ENCODE measurements at places on chromosomes 2 and 18.

GRCh38 chr18:67794521-67794920 is 278.0 kb upstream of the DSEL start:
- no peak for DNase-seq

DNA sequence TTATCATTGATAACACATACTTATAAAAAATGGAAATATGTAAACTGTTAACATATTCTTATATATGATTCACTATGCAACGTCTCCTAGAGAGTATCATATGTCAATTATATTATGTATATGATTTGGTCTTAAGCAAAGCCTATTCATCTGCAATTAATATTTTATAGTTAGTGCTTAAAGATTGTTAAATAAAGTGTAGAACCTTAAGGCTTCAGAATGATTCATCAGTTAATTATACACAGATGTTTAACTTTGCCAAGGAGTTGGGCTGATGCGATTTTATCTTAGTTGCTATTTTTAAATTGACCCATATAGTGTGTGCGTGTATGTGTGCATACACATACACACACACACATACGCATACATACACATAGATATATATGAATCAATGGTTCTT is 323.1 kb downstream of the RBM43 start:
- DNase-seq = no peak

DNA sequence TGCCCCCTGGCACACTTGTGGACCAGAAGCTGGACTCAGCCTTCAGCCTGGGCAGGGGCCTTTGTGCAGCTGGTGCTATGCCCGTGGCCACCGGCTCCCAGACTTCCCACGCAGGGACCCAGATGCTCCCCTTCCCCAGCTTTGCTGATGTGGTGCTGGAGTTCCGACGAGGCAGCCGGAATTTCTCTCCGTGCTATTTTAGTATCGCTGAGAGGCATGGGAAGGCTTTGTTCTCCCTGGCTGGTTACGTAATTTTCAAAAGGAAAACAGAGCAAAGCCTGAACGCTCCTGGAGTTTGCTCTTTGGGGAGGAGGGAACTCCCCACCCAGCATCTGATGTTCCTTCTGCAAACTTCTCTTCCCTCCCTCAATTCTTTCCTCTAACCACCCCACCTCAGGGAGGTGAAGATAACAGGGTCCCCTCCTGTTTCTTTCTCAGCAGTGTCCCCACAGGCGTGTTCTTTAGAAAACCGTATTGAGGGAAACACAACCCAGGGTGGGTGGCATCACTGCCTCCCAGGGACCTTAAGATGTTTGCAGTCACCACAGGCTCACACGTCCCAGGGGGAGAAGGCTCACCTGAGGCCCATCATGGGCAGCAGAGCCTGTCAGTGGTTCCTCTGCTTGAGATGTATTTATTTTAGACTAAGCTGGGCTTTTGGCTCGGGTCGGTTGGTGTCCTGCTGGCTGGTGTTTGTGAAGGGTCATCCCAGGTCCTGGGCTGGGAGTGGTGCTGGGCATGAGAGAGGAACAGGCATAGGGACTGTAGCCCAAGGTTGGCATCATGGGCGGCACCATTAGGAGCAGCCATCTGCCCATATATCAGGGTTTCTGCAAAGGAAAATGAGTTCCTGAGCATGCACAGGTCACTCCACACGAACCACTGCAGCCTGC is 95.0 kb downstream of the MAPK4 start:
- DNase-seq = no peak

GRCh38 chr2:187924293-187924692 is 367.4 kb upstream of the GULP1 start:
- DNase-seq = no peak

- DNase-seq = no peak
Observed at GRCh38 chr2:217412721-217413120, 552.9 kb upstream of the TNP1 start.

GRCh38 chr2:182422864-182423263 is 4.0 kb downstream of the PDE1A start:
- DNase-seq = no peak

DNA sequence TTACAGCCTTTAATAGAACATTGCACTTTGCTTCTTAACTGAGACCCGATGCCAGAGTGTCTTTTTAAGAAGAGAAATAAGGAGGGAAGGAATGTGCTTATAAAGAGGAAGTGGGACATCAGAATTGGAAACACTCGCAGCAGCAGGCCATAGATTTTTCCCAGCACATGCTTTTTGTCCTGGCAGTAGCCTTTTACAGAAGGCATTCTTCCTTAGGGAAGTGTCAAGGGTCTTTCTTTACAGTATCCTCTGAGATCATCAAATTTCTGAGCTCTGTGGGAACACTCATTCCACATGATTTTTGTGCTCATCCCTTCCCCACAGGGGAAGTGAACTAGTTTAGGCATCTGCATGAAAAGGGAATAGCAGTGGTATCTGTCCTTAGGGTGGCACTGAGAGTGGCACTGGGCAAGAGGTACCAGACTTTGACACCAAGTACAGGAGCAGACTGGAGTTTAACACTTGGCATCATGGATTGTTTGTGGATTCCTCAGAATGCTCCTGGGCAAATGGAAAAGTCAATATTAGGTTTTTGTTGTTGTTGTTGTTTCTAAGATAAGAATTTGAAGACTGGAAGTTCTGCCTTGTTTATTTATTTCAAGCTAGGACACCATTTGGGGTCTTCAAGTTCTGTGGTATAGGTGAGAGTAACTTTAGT is 4.1 kb downstream of the MYO1B start:
- no peak for DNase-seq

GRCh38 chr2:189783451-189783926 is 650 bp downstream of the ORMDL1 start:
- DNase-seq = peak; percentile 34

DNA sequence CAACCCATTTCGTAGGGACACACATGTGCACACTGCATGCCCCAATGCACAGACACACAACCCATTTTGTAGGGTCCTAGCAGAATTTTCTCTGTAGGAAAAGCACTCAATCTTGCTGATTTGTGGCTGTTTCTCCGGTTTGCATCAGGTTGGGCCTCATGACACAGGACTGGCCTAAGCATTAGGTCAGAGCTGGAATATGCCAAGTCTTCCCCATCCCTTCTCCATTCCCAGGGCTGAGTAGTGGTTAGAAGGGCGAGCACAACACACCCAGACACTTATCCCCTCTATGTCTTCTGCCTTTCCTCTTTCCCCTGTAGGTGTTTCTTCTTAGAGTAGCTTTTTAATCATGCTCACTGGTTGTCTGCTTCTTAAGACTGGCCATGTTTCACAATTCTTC is 295.9 kb downstream of the SOX11 start:
- no peak for DNase-seq

DNA sequence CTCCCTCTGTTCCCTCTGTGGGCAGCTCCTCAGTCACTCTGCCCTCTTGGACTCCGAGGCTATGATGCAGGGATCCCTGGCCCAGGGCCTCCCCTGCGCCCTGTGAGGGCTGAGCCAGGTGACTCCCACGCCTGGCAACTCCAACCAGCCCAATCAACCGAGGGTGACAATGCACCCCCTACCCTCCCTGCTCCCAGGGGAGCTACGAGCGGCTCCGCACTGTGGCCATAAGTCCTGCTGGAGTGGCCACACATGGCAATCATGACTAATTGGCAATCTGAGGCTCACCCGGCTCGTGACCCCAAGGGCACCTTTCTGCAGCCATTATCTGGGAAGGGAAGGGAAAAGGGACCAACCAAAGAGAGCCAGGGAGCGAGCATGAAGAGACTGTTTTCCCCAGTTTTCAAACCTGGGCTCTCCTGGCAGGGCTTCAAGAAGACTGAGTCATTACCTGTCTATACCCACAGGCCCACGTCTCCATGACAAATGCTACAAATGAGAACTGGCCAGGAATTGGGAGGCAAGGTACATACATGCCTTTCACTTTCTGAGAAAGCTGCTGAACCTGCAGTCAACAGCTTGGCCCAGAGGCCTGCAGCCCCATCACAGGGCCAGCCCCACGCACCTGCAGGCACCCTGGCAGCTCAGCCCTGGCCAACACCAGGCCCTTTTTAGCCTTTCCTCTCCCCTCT is 45.1 kb downstream of the RPL31 start:
- no peak for DNase-seq

- no peak for DNase-seq
Observed at GRCh38 chr2:73746015-73746876, 9.1 kb upstream of the TPRKB start.

DNA sequence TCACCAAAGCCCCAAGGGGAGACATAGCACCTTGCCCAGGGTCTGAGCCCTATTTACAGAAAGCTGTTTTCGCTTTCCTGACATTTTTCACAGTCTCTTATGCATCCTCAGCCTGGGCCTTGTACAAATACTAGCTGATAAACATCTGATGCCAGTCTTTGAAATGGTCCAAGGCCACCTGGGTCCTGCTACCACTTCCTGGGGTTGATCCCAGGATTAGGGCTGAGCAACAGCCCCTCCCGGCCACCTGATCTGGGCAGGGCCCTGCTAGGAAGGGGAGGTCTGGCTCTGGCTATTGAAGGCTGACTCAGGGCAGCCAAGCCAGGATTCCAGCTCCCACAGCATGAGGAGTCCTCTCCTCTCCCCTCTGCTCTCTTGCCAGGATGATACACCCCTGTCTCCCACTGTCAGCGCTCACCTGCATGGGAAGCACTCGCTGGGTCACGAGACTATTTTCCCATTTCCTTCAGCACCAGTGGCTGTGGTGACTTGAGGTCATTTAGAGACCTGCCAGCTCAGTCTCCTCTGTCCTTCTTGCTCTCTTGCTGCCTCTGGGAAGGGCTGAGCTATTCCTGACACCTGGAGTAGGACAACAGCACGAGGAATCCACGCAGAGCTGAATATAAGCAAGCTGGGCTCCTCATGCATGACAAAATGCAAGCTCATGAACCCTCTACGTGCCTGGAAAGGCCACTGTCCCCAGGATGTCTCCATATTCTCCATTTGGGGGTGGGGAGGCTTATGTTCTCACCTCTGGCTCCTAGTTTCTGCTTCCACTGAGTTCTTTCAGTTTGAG is 53.0 kb upstream of the LGALSL start:
- DNase-seq = no peak

DNA sequence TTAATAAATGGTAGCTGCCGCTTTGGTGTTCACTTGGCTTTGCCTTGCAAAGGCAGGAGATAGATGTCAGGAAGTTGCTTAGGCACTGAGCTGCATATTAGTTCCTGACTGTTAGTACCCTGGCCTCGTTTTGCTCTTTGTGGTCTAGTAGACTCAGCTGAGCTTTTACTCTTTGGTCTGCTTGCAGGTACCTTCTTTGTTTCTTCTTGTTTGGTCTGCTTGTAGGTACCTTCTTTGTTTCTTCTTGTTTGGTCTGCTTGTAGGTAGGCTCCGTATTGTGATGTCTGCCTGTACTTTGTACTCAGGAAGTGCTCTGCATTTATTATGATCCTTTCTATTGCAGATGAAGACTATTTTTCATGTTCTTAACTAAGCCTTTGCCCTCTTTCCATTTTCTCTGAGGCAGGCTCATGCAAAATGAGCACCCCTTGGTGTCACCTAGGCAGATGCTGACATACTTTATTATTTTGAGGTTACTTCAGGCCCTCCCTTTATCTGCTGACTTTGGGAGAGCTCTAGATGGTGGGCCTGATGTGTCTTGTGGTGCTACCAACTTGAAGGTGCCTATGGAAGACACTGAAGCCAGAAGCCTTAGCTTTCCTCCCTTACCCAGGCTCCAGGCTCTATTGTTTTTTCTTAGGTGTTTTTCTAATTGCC is 6.0 kb downstream of the RPIA start:
- no peak for DNase-seq

- peak; percentile 46 for DNase-seq
Observed at GRCh38 chr2:207474863-207475485, 54.8 kb upstream of the CREB1 start.

GRCh38 chr2:44351088-44351487 is 10.2 kb downstream of the PREPL start:
- no peak for DNase-seq

DNA sequence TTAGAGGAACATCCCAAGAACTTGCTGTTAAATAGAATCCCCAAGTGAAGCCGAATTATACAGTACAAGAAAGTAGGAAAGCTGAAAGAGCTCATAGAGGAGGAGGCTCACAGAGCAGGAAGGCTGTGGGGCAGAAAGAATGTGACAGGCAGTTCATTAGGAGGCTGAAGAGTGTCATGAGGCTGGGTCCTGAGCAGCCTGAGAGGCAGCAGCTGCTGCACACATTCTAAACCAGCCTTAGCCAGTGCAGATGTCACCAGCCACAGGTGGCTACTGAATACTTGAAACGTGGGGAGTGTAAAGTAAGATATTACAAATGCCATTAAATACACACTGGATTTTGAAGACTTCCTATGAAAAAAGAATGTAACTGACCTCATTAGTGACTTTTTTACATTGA is 490.2 kb upstream of the KLHL29 start:
- DNase-seq = no peak

GRCh38 chr18:24018299-24018886 is 3.8 kb downstream of the TTC39C start:
- no peak for DNase-seq

- no peak for DNase-seq
Observed at GRCh38 chr2:222572264-222572721, 83.6 kb downstream of the FARSB start.

DNA sequence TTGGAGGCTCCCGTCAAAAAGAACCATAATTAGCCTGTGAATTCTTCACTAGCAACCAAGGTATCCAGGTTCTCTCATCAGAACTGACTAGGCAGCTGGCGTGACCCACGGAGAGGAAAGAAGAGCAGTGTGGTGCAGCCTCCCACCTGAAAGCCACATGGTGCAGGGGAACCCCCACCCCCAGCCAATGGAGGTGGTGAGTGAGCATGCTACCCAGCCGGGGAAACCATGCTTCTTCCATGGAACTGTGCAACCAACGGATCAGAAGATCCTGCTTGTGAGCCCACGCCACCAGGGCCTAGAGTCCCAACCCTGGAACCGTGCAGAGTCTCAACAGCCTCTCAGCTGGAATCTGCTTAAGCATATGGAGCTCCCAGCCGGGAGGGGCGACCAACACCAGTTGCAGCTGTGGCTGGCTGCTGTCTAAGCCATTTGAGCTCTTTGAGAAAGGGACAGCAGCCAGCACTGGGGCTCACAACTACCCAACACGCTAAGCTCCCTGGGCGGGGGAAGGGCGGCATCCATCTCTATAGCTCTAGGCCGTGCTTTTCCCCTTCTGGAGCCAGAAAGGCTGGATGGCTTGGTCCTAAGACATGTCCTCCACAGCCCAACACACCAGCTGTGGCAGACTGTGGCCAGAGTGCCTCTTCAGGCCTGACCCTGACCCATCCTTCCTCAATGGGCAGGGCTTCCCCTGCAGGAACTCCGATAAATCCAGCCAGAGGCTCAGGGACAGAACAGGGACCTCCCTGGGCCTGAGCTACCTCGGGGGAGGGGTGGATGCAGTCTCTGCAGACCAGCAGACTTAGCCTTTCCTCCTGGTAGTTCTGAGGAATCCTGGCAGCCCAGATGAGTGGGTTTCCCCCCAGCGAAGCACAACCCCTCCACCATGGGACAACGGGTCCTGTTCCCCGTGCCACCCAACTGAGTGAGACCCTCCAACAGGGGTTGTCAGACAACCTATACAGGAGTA is 151.4 kb upstream of the NXPH2 start:
- no peak for DNase-seq

All from HTR-8/SVneo (cell line).